A549 treated with CORT108297 at 1 μM for 4 hours (cell line): ENCODE measurements at places on chromosomes 12 and 14. TPM values are rescaled to one million over a fixed set of nuclear protein-coding genes. Genes with fewer than 3 reads are reported as not detected.

The AMDHD1 gene
- total RNA-seq: 2.3 to 2.9 TPM (median 2.5 TPM) in 5 replicates

The NGDN gene
- total RNA-seq: 56.9 to 78.2 TPM (median 60.9 TPM) in 5 replicates

The CIDEB gene
- total RNA-seq: 0.18 to 0.66 TPM (median 0.20 TPM) in 5 replicates

The IL23A gene
- total RNA-seq: 0.35 to 1.0 TPM (median 0.57 TPM) in 5 replicates

The PCED1B gene
- 35.5 to 44.4 TPM (median 44.1 TPM) in 5 replicates for total RNA-seq
